Stimulated activated CD4-positive, alpha-beta T cell treated with anti-CD3 and anti-CD28 coated beads, Interleukin-12 subunit alpha, Interleukin-12 subunit beta, amount 100 ng/mL, for 24 hours (primary cell): ENCODE measurements at places on chromosomes 6 and 20.

- DNase-seq: no peak
Measured at GRCh38 chr6:111626441-111626840, 20.8 kb upstream of the TRAF3IP2 start.

- no peak for DNase-seq
Measured at GRCh38 chr6:144090384-144090783, 5.0 kb downstream of the SF3B5 start.

GRCh38 chr6:13535306-13535705 lies 39.1 kb upstream of the SIRT5 start:
- no peak for DNase-seq

GRCh38 chr6:164749221-164750064 lies 560.0 kb downstream of the C6orf118 start:
- DNase-seq: no peak

DNA sequence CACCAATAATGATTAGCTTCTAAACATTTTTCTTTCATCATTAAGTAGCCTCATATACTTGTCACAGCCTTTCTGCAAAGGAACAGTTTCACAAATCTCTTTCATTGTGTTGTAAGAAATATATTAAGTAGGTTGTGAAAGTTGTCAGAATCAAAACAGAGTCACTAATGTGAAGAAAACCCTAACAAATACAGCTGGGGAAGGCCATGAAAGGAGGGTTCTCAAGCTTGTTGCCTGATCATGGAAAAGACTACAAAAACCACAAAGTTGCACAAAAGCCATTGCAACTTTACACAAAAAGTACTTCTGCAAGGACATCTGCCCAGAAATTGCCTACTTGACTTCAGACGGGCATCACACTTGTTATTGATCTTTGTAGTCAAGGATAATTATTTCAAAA lies 216.1 kb downstream of the ALDH8A1 start:
- DNase-seq: no peak

DNA sequence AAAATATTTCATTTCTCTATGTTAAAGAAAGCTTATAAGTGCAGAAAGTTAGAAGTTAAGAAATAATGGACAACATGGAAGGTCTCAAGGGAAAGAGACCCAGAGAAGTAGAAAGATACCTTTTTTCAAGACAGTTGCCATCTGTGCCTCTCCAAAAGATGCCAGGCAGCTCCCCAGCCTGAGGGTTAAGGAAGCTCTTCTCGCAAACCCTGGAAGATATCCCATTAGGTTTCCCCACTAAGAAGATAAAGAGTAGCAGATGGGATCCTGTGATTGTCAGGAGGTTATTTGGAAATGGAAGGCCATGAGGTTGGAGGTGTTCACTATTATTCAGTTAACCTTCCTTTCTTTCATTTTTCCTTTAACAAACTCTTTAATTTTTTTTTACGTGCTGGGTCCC lies 110.1 kb upstream of the SIM1 start:
- no peak for DNase-seq
